ENCODE measurements at places on chromosomes 1 and 21.

GRCh38 chr1:147700042-147701006 is 30.0 kb upstream of the ACP6 start:
- DNase-seq, result peak; percentile 27

DNA sequence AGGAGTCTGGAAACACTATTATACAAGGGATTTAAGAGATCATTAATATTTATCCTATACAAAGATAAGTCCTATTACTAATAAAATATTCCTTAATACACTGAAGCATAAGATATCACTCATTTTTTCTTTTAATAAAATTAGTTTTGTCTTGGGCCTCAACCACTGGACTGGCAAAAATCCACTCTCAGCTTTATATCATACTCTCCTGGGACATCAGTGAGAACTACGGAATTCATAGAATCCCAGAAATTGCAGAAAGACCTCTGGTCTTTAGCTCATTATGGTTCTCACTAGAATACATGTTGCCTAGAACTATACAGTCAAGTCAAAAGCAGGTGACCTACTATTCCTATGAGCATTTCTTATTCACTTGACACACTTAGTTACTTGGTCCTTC is 285.0 kb downstream of the LRRC40 start:
- no peak for DNase-seq

DNA sequence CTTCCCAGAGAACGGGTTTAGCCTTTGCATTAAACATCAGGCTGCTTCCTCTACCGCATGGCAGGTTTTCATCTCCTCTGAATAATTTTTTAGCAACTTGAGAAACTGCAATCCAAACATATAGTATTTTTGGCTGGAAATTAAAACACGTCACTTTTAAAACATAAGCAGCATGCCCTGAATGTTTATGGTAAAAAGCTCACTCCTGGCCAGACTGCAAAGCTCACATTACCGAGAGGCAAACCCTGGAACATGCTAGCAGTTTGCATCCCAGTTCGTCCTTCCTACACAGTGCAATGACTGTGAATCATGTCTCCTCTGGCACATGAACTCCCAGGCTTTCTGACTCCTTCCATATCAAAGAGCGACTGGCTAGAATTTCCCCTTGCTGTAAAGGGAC is 312.3 kb downstream of the RRAGC start:
- no peak for DNase-seq

- no peak for DNase-seq
Observed at GRCh38 chr1:4212796-4213195, 312.7 kb upstream of the C1orf174 start.

- no peak for DNase-seq
Observed at GRCh38 chr1:109677459-109677858, 9.6 kb downstream of the GSTM2 start.

GRCh38 chr1:10941891-10942541 is 70.4 kb upstream of the TARDBP start:
- DNase-seq, result no peak

- DNase-seq, result no peak
Observed at GRCh38 chr1:171983584-171983983, 142.3 kb downstream of the DNM3 start.

GRCh38 chr1:180042988-180043622 is 88.5 kb downstream of the CEP350 start:
- no peak for DNase-seq

DNA sequence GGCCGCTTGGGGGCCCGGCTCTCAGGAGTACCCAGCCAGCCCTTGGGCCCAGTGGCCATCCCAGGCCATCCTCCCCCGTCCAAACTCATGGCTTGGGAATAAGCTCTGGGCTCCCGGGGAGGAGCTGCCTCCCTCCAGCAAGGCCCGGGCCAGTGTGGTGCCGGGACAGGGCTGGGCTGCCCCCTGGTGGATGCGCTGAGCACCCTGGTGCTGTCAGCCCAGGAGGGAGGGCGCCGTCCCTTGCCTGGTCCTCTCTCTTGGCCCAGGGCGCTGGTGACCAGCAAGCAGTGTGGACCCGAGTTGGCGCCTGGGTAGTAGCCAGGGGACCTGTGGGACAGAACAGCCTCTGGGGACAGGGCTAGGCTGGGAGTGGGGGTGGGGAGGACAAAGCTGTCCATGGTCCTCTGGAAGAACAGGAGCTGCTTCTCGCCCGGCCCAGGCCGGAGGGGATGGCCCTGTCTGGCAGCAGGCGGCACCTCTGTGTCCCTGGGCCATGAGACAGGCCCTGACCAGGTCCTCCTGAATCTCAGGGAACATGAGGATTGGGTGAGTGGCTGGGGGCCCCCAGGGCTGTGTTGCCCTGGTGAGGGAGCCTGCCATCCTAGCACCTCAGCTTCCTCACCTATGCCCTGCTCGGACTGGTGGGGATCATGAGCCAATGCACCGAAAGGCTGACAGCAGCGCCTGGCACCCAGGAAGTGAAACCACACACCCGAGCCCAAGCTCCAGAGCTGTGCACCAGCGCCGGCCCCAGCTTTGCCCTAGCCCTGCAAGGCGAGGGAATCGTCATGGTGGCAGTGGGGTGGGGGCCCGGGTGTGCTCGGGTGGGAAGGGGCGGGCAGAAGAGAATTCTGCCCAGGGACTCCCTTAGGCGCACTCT is 9.4 kb downstream of the MORN1 start:
- peak; percentile 29 for DNase-seq

GRCh38 chr1:212457740-212458338 is 25.1 kb downstream of the NENF start:
- no peak for DNase-seq

DNA sequence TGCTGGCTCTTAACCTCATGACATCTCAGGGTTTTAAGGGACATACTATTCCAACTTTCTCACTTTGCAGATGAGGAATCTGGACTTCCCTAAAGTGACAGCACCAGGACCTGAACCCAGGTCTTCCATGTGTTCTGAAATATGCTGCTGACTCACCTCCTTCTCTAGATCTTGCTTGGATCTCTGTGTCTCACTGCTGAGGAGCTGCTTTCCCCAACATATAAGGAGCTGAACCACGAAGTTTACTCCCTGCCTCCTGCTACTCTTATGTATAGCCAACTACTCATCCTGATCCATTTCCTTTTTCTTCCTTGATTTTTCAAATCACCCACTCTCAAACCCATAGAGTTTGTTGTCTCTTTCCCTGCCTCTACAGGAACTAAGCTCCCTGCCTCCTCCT is 38.2 kb downstream of the ALG14 start:
- no peak for DNase-seq

DNA sequence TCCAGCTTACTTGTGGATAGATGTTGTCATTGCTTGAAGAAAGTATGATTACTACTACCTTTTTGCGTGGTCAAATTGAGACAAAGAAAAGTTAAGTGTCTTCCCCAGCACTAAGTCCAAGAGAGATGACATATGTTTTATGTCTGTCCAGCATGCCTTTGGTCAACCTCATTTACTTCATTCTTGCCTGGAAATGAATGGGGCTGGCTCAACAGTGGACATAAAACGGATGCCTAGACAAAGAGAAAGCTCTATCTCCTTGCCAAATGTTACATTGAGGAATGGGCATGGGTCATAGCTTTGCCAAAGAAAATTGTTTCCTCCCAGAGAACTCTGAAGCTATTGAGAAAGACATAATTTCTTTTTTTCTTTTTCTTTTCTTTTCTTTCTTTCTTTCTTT is 82.4 kb upstream of the PLPPR4 start:
- no peak for DNase-seq

GRCh38 chr1:54976747-54977146 is 3.7 kb upstream of the TMEM61 start:
- no peak for DNase-seq

Measured in HFF-Myc (cell line).